ENCODE measurements at places on chromosomes 5 and 9.
A peak's percentile ranks its signal among the peaks of the same experiment; 100 is the strongest.

GRCh38 chr9:88433583-88434255 lies 45.5 kb downstream of the SPIN1 start:
- no peak for DNase-seq

- no peak for DNase-seq
Measured at GRCh38 chr9:124122813-124123462, 111.4 kb downstream of the LHX2 start.

GRCh38 chr9:18806232-18807080 lies 226.6 kb downstream of the SAXO1 start:
- no peak for DNase-seq

DNA sequence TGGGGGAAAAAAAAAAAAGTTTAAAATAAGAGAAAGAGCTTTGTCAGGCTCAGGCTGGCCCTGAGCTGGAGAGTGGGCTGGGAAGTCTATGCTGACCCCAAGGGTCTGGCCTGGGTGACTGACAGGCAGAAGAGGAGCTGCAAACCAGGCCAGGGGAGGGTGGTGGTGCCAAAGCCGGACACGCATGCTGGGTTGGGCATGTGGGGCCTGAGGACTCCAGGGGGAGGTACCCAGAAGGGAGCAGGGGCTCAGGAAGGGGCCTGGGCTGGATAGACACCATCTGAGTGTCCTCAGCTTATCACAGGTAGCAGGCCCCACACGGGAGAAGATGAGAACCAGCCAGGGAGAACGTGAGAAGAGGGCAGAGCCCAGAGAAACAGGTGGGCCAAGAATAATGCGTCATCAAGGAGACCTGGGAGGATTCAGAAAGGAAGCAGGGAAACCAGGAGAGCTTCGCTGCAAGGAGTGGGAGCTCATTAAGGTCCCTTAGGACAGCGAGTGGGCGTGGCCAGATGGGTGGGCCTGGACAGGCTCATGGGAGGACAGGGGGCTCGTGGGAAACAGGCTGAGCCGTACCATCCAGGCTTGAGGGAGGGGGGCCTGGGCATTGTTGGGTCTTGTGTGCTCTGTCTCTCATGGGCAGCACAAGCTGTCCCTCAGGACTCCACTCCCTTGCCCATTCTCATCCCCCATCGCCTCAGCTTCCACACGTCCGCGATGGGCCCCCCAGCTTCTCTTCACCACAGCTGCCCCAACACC lies 16.0 kb downstream of the TMOD1 start:
- no peak for DNase-seq

- DNase-seq, result no peak
Measured at GRCh38 chr5:21181609-21182125, 1193.7 kb upstream of the CDH18 start.

GRCh38 chr9:128099231-128099931 lies 28.1 kb downstream of the PTGES2 start:
- DNase-seq, result no peak

DNA sequence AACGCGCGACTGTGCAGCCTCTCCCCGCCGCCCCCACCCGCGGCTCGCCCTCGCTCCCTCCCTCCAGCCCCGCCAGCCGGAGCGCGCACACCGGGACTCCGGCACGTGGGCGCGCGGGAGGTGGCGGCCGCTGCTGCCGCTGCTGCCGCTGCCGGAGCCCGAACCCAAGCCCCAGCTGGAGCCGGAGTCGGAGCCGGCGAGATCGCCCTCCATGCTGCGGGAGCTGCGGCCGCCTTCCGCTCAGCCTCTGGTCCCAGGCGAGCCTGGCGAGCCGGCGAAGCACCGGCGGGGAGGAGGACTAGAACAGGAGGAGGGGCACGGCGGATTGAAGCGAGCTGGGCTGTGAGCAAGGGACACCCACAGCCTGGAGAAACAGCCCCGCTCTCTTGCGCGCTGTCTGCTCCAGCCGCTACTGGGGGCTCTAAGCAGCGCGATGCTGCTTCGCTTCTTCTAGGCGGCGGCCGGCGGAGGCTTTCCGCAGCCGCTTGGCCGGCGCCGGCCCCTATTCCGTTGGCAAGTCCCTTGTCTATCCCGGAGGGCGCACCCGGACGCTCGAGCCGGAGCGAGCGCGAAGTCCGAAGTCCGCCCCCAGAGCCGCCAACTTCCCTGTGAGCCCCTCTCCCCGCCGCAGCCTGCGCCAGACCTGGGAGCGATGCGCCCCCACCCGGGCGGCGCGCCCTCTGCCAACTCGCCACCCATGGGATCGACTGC lies 598.7 kb upstream of the SGCD start:
- DNase-seq, result no peak

GRCh38 chr5:136020383-136021015 lies 8.3 kb upstream of the TGFBI start:
- peak; percentile 63 for DNase-seq

GRCh38 chr5:73962801-73963425 lies 336.9 kb downstream of the ARHGEF28 start:
- DNase-seq, result no peak

- DNase-seq, result no peak
Measured at GRCh38 chr9:92988215-92988768, 41.0 kb downstream of the FGD3 start.

DNA sequence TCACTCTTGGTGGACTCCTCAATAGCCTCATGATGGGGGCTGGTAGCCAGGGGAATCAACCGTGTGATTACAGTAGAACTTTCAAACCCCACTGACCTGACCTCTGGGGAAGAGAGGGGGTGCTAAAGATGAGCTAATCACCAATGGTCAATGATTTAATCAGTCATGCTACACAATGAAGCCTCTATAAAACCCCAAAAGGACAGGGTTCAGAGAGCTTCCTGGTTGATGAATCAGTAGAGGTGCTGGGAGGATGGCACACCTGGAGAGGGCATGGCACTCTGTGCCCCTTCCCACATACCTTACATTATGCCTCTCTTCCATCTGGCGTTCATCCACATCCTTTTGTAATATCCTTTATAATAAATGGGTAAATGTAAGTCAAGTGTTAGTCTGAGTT lies 8.9 kb upstream of the SH3TC2 start:
- no peak for DNase-seq

DNA sequence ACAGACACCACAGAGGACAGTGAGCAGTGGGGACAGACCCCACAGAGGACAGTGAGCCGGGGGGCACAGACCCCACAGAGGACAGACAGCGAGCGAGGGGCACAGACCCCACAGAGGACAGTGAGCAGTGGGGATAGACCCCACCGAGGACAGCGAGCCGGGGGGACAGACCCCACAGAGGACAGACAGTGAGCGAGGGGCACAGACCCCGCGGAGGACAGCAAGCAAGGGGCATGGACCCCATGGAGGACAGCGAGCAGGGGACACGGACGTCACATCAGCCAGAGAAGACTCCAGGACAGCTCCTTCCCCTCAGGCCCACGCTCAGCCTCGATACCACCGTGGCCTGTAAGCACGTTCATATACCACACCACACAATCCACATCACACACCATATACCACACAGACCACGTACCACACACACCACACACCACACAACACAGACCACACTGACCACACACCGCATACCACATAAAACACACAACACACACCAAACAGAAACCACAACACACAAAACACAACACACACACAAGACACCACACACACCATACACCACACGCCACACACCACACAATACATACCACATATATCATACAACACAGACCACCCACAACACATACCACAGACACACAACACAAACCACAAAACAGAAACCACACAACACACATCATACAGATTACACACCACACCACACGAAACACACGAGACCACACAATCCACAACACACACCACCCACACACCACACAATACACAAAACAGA lies 5.2 kb upstream of the ZDHHC11 start:
- DNase-seq, result no peak

DNA sequence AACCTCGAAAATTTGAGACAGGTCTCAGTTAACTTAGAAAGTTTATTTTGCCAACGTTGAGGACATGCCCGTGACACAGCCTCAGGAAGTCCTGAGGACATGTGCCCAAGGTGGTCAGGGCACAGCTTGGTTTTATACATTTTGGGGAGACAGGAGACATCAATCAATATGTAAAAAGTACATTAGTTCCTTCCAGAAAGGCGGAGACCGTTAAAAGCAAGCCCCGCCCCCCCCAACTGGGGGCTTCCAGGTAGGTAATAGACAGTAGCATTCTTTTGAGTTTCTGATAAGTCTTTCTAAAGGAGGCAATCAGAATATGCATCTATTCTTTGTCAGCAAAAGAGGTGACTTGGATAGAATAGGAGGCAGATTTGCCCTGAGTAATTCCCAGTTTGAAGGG lies 599 bp upstream of the MOCS2 start:
- DNase-seq, result no peak

DNA sequence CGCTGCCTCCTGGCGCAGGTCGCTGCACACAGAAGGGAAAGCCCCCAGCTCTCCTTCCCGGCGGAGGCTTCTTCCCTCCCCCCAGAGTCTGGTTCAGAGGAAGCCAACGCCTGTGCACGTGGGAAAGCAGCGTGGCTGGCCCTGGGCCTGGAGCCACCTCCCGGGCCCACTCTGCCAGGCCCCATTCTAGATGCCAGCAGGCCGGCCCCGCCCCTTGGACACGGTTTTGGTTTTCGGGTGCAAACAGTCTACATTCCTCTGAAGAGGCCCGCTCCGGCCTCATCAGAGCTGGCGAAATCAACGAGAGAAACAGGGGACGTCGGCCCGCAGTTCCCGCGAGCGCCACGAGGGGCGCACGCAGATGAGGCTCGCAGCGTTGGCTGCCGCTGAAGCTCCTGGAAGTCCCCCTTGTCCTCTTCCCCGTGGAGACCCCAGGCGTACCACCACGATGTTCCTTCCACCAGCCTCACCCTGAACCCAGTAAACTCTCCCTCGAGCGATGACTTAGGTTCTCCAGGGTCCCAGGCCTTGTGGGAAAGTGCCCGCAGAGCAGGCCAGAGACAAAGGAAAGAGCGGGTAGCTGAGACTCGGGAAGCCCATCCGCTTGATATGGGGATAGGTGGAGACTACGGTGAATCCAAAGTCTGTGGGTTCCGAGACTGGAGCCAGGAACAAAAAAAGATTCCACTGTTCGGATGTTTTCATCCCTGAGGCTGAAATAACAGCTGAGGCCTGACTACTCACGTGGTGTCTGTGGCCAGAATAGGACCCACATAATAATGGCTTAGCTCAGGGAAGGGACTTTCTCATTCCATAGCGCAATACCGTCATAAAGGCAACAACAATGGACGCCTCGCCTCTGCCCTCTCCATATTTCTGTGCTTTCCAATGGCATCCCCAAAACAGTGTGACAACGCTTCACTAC lies 64.2 kb downstream of the KLF4 start:
- no peak for DNase-seq

DNA sequence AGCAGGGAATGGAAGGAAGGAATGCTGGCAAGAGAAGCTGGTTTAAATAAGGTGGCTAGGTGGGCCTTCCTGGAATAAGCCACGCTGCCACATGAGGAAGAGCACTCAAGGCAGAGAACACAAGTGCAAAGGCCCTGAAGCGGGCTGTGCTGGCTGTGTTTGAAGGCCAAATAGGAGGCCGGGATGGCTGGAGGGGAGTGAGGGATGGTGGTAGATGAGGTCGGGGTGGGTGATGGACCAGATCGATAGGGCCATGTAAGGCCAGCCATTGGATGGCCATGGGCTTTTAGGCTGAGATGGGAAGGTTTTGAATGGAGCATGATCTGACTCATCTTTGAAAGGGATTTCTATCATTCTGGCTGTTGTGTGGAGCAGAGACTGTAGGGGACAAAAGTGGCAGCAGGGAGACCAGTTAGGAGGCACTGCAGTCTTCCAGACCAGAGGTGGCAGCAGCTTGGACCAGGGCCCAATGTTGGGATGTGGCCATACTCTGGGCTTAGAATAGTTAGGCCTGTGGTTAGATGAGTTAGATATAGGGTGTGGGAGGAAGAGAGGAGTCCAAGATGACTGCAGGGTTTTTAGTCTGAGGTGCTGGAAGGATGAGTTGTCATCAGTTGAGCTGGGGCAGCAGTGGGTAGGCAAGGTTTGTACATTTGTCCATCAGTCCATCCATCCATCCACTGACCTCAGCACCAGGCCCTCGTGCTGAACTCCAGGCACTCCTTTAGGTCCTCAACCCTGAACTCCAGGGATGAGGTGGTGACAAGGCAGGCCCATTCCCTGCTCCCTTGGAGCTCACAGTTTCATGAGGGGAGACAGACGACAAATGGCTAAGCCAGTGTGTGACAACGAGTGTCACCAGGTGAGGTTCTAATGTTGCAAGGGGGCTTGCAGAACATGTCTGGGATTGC lies 30.3 kb downstream of the NDST1 start:
- no peak for DNase-seq

DNA sequence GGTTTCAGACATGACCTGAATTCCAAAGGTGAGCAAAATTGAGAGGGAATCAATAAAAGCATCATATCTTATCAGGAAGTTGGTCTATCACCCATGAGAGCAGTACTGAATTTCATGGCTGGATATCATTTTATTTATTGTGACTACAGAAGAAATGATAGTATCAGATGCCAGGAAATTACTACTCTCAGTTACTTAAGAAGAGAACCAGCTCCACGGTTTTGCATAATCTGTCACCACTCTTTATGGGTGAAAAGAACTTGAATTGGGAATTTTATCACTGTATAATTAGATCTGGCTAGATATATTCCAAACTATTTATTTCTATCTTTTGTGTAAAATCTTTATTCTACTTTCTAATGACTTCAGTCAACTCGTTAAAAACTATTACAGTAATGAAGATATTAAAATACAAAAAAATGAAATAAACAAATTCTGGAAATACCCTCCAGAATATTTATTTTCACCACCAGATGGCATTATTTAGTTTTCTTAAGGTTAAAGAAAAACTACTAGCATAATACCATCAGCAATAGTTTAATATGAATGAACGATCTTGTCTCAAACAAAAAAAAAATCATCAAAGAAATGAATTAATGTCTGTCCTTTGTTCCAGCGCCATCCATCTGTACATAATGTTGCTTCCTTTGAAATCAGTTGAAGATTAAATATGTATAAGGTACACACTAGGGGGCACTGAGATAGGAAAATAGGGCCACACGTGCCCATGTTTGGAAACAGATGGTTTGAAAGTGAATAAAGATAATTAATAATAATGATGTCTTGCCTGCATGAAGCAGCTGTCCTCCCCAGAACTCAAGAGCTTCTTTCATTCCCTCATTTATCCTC lies 84.7 kb upstream of the SLCO6A1 start:
- no peak for DNase-seq

GRCh38 chr9:127132375-127132774 lies 9.9 kb upstream of the ANGPTL2 start:
- DNase-seq, result no peak

DNA sequence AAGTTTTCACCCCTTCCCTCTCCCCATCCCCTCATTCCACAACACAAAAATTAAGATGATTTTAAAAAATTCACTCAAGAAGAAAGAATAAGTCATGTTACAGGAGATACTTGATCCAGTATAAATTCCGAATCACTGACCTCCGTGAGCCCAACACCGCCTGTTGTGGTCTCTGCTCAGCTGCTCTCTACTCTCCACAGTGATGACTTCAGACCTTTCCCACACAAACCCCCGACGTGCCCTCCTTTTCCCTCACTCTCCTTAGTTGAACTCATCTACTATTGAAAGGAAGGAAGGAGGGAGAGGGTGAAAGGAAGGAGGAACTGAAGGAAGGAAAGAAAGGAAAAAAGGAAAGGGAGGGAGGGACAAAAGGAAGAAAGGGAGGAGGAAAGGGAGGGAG lies 55.1 kb downstream of the ZNF354C start:
- DNase-seq, result no peak

GRCh38 chr5:53041071-53041692 lies 52.0 kb downstream of the ITGA2 start:
- DNase-seq, result no peak
